Stimulated activated CD4-positive, alpha-beta T cell treated with anti-CD3 and anti-CD28 coated beads, Interleukin-1b, Interleukin-23, amount 100 ng/mL, for 1 hour (primary cell): ENCODE measurements at places on chromosomes 5 and 9.
A peak's percentile ranks its signal among the peaks of the same experiment; 100 is the strongest.

DNA sequence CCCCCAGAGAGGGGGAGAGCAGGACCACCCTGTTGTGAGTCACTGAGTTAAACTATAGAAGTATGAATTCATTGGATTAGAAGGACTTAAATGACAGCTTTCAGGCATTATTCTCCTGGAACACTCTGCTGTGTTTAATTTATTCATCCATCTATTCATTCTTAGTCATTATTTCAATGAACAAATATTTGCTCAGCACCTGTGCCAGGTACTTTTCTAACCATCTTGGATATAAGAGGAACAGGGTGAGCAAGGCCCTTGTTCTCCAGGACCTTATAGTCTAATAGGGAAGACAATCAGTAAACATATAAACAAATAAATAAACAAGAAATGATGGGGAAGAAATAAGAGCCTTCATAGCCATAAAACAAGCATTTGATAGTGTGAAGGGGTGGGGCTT is 483.9 kb upstream of the BRINP1 start:
- DNase-seq, result no peak

GRCh38 chr5:2914022-2914661 is 162.7 kb upstream of the IRX2 start:
- no peak for DNase-seq

DNA sequence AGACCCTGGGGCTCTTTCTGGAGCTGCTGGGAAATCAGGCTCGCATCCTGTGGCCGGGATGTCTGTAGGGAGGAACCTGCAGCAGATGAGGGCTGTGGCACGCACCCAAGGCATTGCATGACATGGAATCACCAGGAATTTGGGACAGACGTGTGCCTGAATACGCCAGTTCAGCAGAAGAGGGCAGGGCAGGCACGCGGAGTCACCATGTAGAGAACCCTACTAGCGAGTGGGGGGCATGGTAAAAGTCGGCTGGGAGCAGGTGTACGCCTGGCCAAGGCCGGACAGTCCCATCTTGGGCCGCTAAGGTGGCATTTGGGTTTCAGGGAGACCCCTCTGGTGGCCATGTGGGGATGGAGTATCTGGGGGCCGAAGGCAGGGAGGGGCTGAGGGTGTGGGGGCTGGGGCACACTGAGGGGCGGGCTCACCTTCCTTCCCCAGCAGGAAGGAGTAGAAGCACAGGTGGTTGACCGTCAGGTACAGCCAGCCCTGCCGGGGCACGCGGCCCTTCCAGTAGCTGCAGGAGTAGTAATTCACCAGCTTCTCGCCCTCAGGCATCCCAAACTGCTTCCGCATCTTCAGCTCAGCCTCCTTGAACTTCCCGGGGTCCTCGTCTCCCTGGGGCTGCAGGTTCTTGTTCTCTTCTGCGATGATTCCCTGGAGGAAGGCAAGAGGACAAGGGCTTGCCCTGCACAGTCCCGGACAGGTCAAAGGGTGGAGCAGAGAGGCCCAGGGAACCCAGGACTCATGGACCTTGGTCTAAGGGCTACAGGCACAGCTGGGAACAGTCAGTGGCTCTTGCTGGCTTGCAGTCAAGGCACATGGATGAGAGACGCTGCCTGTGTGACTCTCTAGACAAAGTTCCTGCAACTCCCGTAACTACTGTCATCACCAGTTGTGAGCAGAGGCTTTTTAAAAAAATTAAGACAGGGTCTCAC is 13.5 kb downstream of the TBC1D9B start:
- no peak for DNase-seq

DNA sequence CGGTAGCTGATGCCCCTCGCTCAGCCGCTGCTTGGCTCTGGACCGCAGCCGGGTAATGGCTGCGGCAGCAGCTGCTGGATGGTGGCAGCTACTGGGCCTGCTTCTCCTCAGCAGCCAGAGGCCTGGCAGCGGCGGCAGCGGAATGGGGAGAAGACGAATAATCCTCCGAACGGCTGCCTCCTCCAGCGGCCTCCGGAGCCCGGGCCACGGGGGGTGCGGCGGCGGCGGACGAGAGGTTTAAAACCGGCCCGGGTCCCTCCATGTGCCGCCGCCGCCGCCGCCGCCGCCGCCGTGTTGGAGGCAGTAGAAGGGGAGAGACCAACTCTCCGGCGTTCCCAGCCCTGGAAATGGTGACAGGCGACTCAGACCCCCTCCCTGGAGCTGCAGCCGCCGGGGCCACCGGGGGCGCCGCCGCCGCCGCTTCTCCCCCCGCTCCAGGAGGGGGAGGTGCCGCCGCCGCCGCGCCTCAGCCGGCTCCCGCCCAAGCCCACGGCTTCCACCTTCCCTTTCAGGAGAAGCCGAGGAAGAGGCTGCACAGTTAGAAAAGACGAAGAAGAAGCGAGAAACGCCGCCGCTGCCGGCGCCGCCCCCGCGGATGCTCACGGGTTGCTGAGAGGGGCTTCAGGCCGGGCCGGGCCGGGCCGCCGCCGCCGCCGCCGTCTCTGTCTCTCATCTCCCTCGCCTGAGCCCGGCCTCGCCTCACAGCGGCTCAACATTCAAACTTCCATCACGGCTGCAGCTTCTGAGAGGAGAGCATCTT is 118.4 kb upstream of the PRSS3 start:
- no peak for DNase-seq

DNA sequence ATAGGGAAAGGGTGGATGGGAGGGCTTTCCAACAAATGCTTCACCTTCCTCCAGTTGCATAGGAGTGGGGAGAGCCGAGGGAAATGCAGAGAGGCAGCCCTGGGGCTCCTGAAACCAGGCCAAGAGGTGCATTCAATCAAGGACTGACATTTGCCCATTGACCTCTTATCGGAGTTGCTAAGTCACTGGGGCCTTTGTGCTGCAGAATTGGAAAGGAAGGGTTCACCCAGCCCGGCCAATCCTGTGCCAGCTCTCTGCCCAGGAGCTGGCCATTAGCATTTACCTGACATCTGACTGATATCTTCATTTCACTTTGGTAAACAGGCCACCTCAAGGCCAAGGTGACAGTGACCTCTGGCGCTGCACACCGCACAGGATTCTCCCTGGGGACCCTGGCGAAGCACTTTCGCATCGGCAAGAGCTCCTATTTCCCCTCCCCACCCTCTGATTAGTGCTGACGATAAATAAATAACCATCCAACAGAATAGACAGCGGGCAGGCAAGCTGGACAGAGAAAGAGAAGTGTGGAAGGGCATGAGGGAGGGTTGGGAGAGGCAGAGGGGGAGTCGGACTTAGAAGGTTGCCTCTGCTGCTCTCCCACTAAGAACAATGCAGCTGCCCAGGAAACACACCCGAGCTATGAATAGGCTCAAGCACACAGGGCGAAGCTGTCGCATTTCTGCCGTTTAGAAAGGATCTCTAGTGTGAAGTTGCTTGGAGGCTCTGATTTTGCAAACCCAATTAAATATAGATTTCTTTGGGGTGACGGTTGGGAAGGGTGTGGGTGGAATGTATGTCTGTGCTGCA is 57.0 kb upstream of the BOD1 start:
- DNase-seq, result no peak

GRCh38 chr5:146717951-146718350 is 160.6 kb downstream of the PPP2R2B start:
- no peak for DNase-seq

- no peak for DNase-seq
Observed at GRCh38 chr5:36723912-36724311, 117.5 kb downstream of the SLC1A3 start.

GRCh38 chr5:61280205-61280604 is 51.9 kb upstream of the ZSWIM6 start:
- DNase-seq, result no peak

DNA sequence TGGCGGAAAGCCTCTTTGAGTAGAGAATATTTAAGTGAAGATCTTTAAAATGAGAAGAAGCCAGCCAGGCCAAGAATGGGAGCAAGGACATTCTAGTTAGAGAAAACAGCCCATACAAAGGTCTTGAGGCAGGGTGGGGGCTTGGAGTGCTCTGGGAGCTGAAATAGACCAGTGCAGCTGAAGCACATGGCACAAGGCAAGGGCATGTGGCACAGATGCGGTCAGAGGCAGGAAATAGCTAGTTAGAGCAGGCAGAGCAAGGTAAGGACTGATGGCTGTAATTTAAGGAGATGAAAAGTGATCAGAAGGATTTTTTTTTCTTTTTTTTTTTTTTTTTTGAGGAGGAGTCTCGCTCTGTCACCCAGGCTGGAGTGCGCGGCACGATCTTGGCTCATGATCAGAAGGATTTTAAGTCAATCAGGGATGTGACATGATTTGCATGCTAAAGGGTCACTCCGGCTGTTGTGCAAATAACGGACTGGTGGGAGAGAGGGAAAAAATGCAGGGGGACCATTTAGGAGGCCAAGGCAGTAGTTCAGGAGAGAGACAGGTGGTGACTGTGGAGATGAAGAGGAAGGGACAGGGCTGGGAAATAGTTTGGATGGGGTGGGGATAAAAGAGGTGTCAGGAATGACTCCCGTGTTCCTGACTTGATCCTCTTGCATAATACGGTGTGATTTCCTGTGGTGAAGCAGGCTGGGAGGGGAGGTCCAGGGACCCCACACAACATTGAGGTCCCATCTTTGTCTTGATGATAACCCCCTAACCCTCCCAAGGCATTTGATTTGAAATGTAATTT is 207.6 kb downstream of the HSPA4 start:
- no peak for DNase-seq

DNA sequence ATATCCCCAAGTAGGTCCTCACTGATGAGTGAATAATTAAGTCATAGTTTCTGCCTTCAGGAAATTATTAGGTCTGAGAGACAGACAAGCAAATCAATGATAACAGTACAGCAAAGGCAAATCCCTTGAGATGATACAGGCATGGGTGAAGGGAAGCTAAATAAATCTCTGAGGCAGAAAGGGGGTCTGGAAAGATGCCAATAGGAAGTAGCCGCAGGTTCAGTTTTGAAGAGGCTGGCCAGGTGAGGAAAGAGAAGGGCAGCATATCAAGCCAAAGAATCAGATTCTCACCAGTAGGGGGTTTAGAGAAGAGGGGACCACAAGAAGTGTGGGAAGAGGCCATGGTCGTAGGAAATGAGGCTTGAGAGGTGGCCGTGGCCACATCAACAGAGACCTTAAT is 85.8 kb downstream of the KIAA1958 start:
- no peak for DNase-seq

DNA sequence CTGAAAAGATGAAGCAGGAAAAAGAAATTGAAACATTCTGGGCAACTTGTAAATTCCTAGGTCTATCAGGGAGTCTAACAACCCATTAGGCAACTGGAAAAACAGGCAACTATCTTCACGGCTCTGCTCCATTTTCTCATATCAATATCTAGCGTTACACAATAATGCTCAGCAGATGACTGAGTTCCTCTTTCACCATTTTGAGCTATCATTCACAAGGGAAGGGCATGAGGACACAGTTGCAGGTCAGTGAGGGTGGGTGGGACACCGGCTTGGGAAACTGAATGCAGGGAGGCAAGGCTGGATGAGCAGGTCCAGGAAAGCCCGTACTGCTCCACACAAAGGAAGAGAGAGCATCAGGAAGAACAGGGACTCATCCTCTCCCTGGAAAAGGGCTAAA is 67.0 kb downstream of the FRMD3 start:
- no peak for DNase-seq

GRCh38 chr5:144203750-144204596 is 33.3 kb downstream of the KCTD16 start:
- no peak for DNase-seq

DNA sequence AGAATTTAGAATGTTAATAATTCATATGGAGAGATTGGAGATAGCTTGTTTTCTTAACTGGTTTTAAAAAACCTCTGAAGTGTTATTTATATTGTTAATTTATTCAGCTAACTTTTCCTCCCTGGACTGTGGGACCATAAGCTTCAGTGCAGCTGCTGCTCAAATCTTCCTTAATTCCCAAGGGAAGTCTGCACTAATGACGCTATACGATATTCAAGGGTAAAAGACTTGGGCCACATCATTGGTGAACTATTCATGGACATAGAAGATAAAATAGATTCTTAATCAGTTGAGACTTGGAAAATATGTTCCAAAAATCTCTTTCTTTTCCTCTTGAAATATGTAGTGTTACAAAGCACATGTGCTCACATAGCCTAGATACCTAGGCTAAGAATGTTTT is 31.1 kb upstream of the GAS1 start:
- no peak for DNase-seq

DNA sequence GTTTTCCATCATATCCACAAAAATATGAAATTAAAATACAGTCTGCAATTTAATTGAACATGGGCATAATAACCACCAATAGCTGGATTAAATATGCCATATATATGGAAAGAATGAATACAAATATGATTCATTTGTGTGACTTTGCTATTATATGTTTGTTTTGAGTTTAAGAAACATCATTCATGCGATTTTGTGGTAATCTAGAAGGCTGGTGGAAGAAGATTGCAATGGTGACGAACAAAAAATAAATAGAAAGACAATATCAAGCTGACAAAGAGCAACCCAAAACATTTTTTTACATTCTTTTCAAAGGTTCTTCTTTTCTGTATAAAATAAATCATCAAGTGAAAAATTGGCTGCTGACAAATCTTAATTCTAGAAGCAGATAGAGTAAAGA is 610.0 kb downstream of the MAT2B start:
- DNase-seq, result no peak

DNA sequence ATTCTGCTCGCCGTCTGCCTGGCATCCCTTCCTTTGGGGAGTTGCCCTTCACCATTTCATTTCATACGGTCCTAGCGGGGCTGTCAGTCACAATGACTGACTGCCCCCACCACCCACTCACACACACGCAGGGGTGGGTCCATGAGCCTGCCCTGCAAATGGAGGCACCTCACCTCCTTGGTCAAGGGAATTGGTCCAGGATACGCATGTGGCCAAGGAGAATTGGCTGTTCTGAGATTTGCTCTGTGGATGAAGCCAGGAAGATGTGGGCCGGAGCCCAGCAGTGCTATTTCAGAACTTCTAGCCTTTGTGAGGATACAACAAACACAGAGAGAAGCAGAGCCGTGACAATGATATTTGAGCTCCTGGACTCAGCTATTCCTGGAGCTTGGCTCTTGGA is 17.0 kb downstream of the C1QTNF2 start:
- DNase-seq, result no peak

DNA sequence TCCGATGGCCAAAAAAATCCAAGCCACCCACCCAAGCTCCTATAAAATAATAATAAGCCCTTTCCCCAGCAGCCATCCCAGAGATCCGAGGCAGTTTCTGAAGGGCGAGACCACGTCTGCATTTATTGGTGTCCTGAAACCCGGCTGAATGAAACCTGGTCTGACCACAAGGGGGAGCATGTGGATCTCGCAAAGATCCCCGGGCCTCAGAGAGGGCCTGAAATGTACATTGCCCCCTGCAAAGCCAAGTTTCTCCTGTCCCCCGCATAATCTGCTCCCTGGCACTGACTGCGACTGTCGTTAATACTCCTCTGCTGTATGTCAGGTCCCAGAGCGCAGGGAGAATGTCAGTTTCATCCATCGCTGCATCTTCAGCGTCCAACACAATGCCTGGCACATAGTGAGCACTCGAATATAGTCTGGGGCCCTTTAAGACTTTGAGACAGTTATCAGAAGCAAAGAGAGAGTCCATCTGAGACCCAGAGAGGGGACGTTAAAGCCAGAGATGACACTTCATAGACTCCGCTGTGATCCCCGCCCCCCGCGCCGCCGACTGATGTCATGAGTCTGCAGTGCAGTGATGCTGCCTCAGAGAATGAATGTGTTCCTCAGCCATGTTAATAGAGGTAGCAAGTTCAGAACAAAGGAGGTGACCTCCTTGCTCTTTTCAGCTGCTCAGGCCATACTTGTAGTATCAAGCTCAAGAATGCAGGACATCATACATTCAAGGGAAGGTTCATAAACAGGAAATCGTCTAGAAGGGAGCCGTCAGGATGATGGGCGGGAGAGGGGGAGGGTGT is 74.5 kb upstream of the BARHL1 start:
- peak; percentile 30 for DNase-seq
